ENCODE measurements at places on chromosomes 3 and 15.
A peak's percentile ranks its signal among the peaks of the same experiment; 100 is the strongest.

DNA sequence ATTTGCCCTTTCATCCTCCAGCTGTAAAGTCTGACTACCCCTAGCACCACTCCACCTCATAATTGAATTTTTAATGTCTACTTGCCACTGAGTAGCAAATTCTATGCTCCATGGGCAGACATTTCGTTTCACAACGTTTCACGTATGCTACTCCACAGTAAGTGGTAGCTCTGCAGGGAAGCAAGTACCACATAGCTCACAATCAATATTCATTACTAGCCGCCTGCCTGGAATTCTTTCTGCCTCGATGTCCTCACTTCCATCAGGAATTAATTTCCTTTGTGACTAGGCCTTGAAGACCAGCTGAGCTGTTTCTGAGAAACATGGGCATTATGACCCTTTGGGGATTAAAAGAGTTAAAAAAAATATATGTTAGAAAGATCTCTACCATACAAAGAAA is 15.3 kb downstream of the NPTN start:
- DNase-seq: no peak

GRCh38 chr3:32246079-32246675 is 7.7 kb downstream of the CMTM8 start:
- DNase-seq: no peak

- no peak for DNase-seq
These were observed 35.4 kb downstream of the LIPC start for GRCh38 chr15:58467121-58467721.

GRCh38 chr15:39304201-39304841 is 276.6 kb upstream of the THBS1 start:
- no peak for DNase-seq

DNA sequence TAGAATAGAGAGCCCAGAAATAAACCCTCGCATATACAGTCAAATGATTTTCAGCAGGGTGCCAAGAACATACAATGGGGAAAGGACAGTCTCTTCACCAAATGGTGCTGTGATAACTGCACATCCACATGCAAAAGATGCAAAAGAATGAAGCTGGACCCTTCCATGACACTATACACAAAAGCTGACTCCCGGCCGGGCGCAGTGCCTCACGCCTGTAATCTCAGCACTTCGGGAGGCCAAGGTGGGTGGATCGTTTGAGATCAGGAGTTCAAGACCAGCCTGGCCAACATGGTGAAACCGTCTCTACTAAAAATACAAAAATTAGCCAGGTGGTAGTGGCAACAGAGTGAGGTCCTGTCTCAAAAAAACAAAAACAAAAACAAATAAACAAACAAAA is 43.2 kb upstream of the IQSEC1 start:
- DNase-seq: no peak

DNA sequence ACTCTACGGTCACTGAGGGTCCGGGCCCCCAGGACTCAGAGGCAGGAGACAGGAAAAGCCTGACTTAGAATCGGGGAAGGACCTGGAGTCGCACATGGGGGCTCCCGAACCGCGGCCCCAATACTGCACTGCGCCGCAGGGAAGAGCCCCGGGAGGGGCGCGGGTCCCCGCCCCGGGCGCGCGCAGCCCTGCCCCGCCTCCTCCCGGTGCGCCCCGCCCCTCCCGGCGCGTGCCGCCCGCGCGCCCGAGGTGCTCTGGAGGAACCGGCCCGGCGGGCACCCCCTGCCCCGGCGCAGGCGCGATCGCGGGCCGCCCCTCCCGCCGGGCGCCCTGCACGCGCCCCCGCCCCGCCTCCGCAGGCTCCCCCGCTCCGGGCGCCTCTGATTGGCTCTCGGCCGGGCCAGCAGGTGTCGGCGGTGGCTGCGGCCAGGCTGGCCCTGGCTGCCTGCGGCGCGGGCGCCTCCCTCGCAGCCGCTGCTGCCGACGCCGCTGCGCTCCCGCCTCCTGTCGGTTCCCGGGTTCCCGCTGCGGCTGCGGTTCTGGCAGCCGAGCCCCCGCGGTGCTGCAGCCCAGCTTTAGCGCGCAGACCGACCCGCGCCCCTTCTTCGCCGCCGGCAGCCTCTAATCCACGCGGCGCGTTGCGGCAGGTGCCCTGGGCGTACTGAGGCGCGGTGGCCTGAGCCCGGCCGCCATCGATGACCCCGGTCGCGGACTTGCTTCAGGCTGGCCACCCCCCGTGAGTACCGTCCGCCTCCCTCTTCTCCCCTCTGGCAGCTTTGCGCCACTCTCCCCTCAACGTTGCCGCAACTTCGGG is at the start of gene MYRIP:
TSS of gene MYRIP (plus strand) at position 429 of the 814 bp plus-strand sequence. CDS start 91,208 bp downstream, outside the sequence.
- peak; percentile 2 for DNase-seq

- DNase-seq: peak; percentile 37
These were observed 39.3 kb downstream of the KLHL6 start for GRCh38 chr3:183515968-183516851.

DNA sequence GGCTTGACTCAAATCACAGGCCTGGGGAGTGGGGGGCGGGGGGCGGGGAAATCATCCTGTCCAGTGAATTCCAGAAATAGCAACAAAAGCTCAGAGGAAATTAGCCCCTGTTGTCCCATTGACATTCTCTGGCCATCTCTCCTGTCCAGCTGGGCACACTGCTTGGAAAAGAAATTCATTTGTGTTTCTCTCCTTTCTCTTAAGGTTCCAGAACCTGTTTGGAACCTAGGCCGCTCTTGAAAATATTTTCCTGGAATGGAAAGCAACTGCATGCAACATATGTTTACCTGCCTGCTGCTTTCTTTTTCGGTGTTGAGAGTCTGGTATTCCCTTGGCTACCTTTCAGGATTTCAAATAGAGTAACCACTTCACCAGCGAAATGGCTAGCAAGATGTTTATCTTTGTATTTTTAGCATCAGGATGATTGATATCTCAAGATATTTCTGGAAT is 169.0 kb downstream of the GHSR start:
- no peak for DNase-seq

- no peak for DNase-seq
These were observed 136.6 kb upstream of the SETMAR start for GRCh38 chr3:4166540-4166939.

- no peak for DNase-seq
These were observed 258.8 kb upstream of the GBE1 start for GRCh38 chr3:82020282-82020681.

- DNase-seq: no peak
These were observed 9.6 kb upstream of the FLNB start for GRCh38 chr3:57998366-57999283.

GRCh38 chr3:99869621-99870020 is 52.0 kb downstream of the CMSS1 start:
- no peak for DNase-seq

GRCh38 chr15:87631775-87632174 is 624.8 kb downstream of the NTRK3 start:
- no peak for DNase-seq

DNA sequence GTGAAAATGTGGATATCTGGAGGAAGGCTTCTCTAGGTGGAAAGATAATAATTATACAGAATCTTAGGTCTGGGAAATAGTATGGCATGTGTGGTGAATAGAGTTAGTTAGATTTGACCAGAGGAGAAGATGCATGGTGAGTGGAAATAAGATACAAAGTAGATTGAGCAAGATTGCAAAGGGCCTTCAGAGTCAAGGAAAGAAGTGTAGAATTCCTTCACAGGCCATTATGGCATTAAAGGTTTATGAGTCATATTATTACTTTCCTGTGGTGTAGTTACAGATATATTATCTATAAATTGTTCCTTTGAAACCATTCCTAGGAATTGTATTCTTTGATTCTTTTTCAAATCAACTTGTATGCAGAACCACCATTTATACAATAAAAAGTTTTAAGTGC is 660.3 kb downstream of the SI start:
- DNase-seq: no peak

GRCh38 chr3:30368978-30369377 is 237.4 kb upstream of the TGFBR2 start:
- no peak for DNase-seq

GRCh38 chr15:92984161-92984560 is 84.0 kb downstream of the CHD2 start:
- no peak for DNase-seq

DNA sequence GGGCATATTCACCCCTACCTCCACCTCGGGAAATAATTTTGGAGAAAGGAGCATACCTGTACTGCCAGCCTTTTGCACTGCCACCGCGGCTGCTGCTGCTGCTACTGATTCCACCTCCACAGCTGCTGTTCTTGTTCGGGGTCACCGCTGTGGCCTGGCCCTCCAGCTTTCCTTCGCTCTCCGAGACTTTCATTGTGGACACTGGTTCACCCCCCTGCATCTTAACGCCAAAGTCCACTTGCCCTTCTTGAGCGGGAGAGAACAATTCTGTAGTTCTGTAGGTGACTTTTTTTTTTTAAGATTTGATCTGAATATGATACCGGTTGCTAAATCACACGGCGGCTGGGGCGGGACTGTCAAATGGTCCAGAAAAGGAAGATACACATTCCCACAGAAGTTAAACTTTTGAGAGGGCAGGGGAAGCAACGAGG is 701 bp downstream of the OSBPL11 start:
- no peak for DNase-seq

- peak; percentile 61 for DNase-seq
These were observed 141.0 kb downstream of the LPP start for GRCh38 chr3:188294823-188295487.

GRCh38 chr3:32113566-32113965 is 7.1 kb downstream of the GPD1L start:
- DNase-seq: peak; percentile 14

Data from activated CD4-positive, alpha-beta T cell treated with anti-CD3 and anti-CD28 coated beads, Interleukin-2, amount 50 U/mL, for 16 hours (primary cell).